ENCODE measurements at places on chromosomes 12 and 14.
A peak's percentile ranks its signal among the peaks of the same experiment; 100 is the strongest.

DNA sequence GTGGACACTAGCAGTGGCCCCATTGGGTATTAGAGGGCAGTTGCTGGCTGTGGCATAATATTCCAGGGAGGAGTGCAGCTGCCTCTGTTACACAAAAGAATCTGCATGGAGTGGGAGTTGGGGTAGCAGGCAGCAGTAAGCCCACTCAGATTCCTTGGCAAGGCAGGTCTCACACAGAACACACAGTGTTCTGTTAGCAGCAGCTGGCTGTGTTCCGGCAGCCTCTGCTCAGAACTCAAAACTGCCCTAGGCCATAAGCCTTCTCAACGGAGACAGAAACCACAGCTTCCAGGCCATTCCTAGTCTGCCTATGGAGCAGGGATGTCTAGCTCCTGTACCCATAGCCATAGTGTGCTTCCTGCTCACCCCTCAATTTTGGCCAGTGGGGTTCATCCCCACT is 1085.4 kb downstream of the SLC6A15 start:
- no peaks in the 10 kb centered on the region for H3K27me3 ChIP-seq
- no peaks in the 10 kb centered on the region for H3K4me1 ChIP-seq
- H3K27ac ChIP-seq, result no peak overlapping the region
- H3K36me3 ChIP-seq, result no peaks in the 10 kb centered on the region

DNA sequence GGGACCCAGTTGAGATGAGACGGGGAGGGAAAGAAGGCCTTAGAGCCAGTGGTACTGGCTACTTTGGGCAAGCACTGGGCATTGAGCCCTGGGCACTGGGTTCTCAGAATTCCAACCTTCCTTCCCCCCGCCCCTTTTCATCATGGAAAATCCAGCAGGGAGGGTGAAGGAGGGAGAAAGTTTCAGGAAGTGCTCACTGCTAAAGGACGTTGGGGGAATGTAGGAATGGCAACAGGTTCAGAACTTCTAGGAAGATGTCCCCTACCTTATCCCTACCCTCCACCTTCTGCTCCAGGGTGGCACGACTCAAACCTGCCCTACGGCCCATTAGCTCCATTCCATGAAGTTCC is 4.2 kb upstream of the TNS2 start:
- no peaks in the 10 kb centered on the region for H3K27me3 ChIP-seq
- H3K4me3 ChIP-seq, result peak overlapping the region; percentile 67
- H3K27ac ChIP-seq, result peak overlapping the region; percentile 88

GRCh38 chr14:77109656-77110055 is 11.6 kb downstream of the CIPC start:
- H3K27ac ChIP-seq, result no peak overlapping the region
- H3K27me3 ChIP-seq, result no peaks in the 10 kb centered on the region
- peaks cover 75% of the 10 kb centered on the region for H3K36me3 ChIP-seq
- H3K4me3 ChIP-seq, result no peak overlapping the region

DNA sequence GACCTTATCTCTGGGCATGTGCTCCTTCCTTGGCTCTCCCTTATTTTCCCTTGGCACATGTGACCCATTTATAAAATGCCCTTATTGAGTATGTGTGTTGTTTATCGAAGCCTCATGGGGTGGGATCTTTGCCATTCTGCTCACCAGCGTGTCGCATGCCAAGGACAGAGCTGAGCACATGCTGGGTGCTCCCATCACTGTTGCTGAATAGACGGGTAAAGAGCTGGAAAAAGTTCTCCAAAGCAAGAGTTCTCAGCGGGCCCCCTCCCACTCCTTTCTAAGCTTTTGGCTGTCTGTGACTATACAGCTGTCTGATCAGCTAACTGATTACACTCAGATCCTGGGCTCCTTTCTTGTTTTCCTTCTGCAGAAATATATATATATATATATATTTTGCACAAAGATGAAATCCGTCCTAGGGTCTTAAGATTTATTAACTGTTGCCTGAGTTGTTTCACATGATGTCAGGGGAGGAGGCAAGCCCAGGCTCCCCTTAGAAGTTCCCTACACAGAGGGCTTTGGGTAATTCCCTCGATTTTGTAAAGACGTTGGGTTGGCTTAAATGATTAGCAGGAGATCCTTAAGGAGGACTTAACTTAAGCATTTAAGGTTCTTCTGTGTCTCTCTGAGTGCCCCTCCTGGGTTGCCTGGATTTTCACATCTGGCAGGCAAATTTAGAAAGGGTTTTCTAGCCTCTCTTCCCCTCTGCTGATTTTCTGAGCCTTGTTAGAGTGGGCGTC is 71.6 kb downstream of the TMEM132C start:
- H3K36me3 ChIP-seq, result no peaks in the 10 kb centered on the region
- no peaks in the 10 kb centered on the region for H3K27me3 ChIP-seq
- no peaks in the 10 kb centered on the region for H3K4me1 ChIP-seq
- H3K27ac ChIP-seq, result no peak overlapping the region
- no peak for DNase-seq

DNA sequence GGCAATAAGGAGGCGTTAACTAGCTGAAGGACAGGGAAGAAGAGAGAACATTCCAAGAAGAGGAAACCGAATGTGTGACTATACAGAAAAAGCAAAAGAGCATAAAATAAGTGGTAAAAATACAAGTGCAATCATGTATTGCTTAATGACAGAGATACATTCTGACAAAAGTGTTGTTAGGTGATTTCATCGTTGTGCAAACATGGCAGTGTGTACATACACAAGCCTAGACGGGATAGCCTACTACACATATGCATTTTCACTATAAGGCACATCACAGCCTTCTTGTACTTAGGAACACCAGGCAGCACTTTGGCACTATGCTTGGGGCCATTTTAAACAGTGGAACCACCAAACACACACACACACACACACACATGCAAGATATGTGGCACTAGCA is 299.3 kb downstream of the BCAT1 start:
- DNase-seq, result no peak
- H3K4me1 ChIP-seq, result no peaks in the 10 kb centered on the region
- no peak overlapping the region for H3K4me3 ChIP-seq
- no peaks in the 10 kb centered on the region for H3K27me3 ChIP-seq
- H3K27ac ChIP-seq, result no peak overlapping the region

GRCh38 chr12:6784296-6784695 is 5.0 kb upstream of the CD4 start:
- no peak overlapping the region for H3K27ac ChIP-seq
- H3K36me3 ChIP-seq, result no peaks in the 10 kb centered on the region
- H3K27me3 ChIP-seq, result no peaks in the 10 kb centered on the region
- peaks cover under 1% of the 10 kb centered on the region for H3K4me1 ChIP-seq
- H3K4me3 ChIP-seq, result no peak overlapping the region

DNA sequence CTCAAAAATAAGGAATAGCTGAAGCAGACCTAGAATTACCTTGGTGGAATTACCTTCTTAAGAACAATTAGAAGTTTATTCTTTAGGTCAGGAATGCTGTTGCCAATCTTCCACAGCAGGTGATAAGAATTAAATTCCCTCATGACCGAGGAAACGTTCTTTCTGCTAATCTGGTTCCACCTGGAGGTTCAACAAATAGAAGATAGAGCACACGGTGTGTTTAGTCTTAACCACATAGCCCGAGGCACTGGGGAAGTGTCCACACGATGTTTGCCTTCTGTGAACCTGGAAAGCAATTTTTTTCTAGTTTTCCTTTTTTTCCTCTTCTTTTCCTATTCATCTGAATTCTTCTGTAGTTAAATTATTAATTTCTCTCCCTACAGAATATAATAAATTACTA is 906.9 kb downstream of the NRXN3 start:
- no peak overlapping the region for H3K4me3 ChIP-seq
- no peak for DNase-seq

DNA sequence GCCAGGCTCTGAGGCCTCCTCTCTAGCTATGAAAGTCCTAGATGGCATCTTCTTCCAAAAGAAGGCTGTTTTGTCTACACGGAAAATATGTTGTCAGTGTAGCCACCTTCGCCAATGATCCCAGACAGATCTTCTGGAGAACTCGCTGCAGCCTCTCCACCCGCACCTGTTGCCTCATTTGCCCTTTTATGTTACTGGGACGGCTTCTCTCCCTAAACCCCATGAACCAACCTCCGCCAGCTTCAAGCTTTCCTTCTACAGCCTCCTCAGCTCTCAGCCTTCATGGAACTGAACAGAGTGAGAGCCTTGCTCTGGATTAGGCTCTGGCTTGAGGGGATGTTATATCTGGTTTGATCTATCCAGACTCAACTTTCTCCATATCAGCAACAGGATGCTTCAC is 10.8 kb downstream of the P2RX2 start:
- H3K27ac ChIP-seq, result no peak overlapping the region
- peaks cover 90% of the 10 kb centered on the region for H3K36me3 ChIP-seq
- H3K27me3 ChIP-seq, result no peaks in the 10 kb centered on the region
- no peak for DNase-seq
- no peak overlapping the region for H3K4me3 ChIP-seq

- DNase-seq, result no peak
- H3K27me3 ChIP-seq, result no peaks in the 10 kb centered on the region
- H3K4me1 ChIP-seq, result no peaks in the 10 kb centered on the region
- H3K27ac ChIP-seq, result no peak overlapping the region
Measured at GRCh38 chr12:65524666-65525065, 246.2 kb downstream of the MSRB3 start.

DNA sequence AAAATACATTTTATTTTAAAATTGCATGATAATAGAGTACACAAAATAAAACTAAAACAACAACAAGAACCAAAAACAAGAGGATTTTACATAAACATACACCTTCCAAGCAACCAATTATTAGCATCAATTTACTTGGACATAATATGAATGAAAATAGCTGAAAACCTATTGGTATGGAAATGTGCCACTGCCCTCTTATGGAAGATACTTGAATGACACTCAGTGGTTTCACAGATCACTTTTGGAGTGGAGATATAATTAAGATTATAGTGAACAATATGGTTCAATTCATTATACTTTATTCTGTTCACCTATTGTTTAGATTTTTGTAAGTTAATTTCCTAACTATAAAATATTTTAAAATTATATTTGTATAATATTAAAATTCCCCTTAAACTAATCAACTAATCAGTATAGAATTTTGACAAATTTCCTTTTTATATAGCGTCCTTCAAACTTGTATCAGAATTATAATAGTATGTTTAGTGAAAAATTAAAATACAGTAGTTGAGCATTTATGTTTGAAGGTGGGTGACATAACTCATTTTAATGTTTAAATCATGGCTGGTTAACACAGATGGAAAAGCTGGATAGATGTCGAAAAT is 70.1 kb downstream of the SLC6A15 start:
- no peaks in the 10 kb centered on the region for H3K4me1 ChIP-seq
- no peak overlapping the region for H3K4me3 ChIP-seq
- H3K27me3 ChIP-seq, result no peaks in the 10 kb centered on the region
- H3K36me3 ChIP-seq, result no peaks in the 10 kb centered on the region
- no peak overlapping the region for H3K27ac ChIP-seq

DNA sequence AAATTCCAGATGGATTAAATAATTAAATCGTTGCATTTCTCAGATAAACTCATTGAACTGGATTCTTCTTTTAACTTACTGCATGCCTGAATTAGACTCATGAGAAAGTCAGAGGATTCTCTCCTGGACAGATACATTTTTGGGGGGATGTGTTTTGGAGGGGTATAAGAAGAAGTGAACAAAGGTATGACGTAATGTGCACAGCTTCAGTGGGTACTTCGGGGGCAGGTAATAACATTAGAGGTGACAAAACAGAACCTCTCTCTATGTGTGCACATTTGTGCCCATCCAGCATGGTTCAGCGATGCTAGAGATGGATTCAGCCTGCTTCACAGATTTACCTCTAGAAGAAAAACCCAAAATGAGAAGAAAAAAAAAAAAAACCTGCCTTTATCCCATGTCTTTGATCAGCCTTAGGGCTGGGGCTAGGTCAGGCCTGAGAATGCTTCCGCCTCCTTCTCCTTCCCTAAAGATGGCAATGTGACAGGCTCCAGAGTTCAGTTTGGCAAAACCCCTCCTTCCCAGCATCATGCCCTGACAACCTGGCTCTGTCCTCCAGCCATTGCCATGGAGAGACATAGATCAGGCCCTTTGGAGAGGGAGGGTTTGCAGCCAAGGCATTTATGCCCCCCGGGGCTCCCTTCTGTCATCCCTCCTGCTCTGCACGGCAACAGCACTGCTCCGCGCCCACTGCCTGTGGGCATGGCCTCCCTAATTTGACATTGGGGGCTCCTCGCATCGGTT is 166.7 kb downstream of the KCNA5 start:
- no peaks in the 10 kb centered on the region for H3K4me1 ChIP-seq
- H3K36me3 ChIP-seq, result no peaks in the 10 kb centered on the region
- no peaks in the 10 kb centered on the region for H3K27me3 ChIP-seq
- DNase-seq, result no peak

GRCh38 chr14:104970231-104971068 is 7.7 kb downstream of the AHNAK2 start:
- no peaks in the 10 kb centered on the region for H3K27me3 ChIP-seq
- no peak overlapping the region for H3K4me3 ChIP-seq
- no peak for DNase-seq
- H3K4me1 ChIP-seq, result no peaks in the 10 kb centered on the region
- no peak overlapping the region for H3K27ac ChIP-seq

DNA sequence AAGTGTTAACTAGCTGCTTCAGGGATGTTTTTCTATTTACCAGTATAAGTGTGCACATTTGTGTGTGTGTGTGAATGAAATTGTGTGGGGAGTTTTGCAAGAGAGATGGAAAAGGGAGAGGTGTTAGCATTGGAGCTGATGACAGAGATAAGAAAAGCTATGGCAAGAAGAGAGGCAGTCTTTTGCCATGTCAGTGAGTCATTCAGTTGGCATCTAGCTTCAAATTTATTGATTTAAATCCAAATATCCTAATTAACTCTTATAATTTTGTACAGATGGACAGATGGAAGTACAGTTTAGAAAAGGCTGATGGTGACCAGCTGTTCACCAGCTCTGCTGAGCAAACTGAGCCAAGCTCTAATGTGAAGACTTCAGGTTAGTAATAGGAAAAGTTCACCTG is 3.3 kb upstream of the BHLHE41 start:
- no peak for DNase-seq
- no peaks in the 10 kb centered on the region for H3K36me3 ChIP-seq
- H3K4me1 ChIP-seq, result peaks cover 13% of the 10 kb centered on the region
- no peak overlapping the region for H3K27ac ChIP-seq

- H3K27ac ChIP-seq, result no peak overlapping the region
- H3K4me1 ChIP-seq, result no peaks in the 10 kb centered on the region
- DNase-seq, result no peak
- H3K27me3 ChIP-seq, result peaks cover 6% of the 10 kb centered on the region
Measured at GRCh38 chr12:3520168-3520567, 29.2 kb downstream of the PRMT8 start.

- H3K36me3 ChIP-seq, result no peaks in the 10 kb centered on the region
- H3K4me3 ChIP-seq, result no peak overlapping the region
Measured at GRCh38 chr14:105867961-105868599, 341.7 kb downstream of the TMEM121 start.

DNA sequence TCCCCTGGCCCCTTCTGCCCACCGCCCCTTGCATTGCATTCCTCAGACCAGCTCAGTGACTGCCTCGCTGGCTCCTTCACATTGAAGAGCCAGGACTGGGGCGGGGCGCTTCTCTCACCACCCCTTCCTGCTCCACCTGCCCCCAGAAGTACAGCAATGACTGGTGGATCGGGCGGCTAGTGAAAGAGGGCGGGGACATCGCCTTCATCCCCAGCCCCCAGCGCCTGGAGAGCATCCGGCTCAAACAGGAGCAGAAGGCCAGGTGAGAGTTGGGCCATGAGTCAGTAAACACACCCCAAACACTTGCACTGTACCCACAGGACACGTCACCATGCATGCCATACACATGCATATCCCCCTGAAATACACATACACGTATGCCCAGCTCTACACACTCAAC is 5.8 kb downstream of the CACNB3 start:
- H3K27ac ChIP-seq, result no peak overlapping the region
- no peak overlapping the region for H3K4me3 ChIP-seq
- peaks cover 9% of the 10 kb centered on the region for H3K36me3 ChIP-seq
- no peaks in the 10 kb centered on the region for H3K4me1 ChIP-seq
- H3K27me3 ChIP-seq, result peaks cover 41% of the 10 kb centered on the region
- peak; percentile 80 for DNase-seq

All from K562 (cell line).